Muscle of leg (tissue), 16 donors: ENCODE measurements at places on chromosomes 4 and X. TPM values are rescaled to one million over a fixed set of nuclear protein-coding genes. Genes with fewer than 3 reads are reported as not detected.
A peak's percentile ranks its signal among the peaks of the same experiment; 100 is the strongest.

- DNase-seq, result no peak
- H3K4me1 ChIP-seq, result peaks cover 14% of the 10 kb centered on the region
- peaks cover 15% of the 10 kb centered on the region for H3K27me3 ChIP-seq
- H3K36me3 ChIP-seq, result peaks cover 29% of the 10 kb centered on the region
These were observed 27.3 kb downstream of the OFD1 start for GRCh38 chrX:13761606-13762414.

The MAGED4B gene
- 30.1 TPM for total RNA-seq

GRCh38 chr4:98510757-98511517, 147.5 kb downstream of the TSPAN5 start:
- DNase-seq, result peak; percentile 96
- peak overlapping the region; percentile 87 for H3K27ac ChIP-seq
- no peaks in the 10 kb centered on the region for H3K27me3 ChIP-seq
- H3K4me3 ChIP-seq, result no peak overlapping the region

The VGLL1 gene
- total RNA-seq, result 0.09 TPM

- no peak overlapping the region for H3K27ac ChIP-seq
- peaks cover 18% of the 10 kb centered on the region for H3K4me1 ChIP-seq
- DNase-seq, result no peak
- no peak overlapping the region for H3K4me3 ChIP-seq
- H3K27me3 ChIP-seq, result no peaks in the 10 kb centered on the region
These were observed 56.7 kb downstream of the FNIP2 start for GRCh38 chr4:158825433-158826036.

- H3K27me3 ChIP-seq, result peaks cover 4% of the 10 kb centered on the region
- no peak overlapping the region for H3K27ac ChIP-seq
- peak; percentile 89 for DNase-seq
These were observed 132.8 kb upstream of the FUNDC1 start for GRCh38 chrX:44675362-44676024.

DNA sequence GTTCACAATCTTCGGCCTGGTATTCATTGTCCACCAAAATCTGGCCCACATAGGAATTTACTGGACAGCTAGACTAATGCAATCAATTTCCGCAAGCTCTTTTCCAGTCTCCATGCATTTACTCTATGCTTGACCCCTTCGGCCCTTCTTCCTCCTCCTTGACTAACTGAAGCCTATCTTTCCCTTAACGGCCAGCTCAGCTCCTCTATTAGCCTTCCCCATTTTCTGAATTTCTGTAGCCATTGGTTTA, 1.2 kb upstream of the PHKA2 start:
- no peak for DNase-seq
- peaks cover 3% of the 10 kb centered on the region for H3K36me3 ChIP-seq
- H3K27ac ChIP-seq, result peak overlapping the region; percentile 87

DNA sequence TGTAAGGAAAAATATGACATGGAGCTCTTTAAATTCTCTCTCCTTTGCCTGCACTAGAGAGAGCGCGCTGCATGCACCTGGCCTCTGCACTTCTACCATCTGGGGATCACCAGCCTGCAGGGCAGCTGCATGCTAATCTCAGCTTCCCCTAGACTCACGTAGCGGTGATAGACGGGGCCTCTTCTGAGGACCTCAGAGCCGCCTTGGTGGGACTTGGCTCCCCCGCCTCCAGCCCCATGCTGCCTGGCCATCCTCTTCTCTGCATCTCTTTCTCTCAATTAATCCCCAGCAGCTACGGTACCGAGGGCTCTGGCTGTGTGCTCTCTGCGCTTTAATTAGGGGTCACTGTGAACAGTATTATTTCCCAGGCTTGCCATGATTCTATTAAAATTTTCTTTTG, 52.8 kb upstream of the PSAPL1 start:
- no peak overlapping the region for H3K27ac ChIP-seq
- no peak overlapping the region for H3K4me3 ChIP-seq
- peaks cover 2% of the 10 kb centered on the region for H3K4me1 ChIP-seq
- no peaks in the 10 kb centered on the region for H3K36me3 ChIP-seq

GRCh38 chrX:68710870-68711576, 63.6 kb downstream of the STARD8 start:
- peaks cover 30% of the 10 kb centered on the region for H3K27me3 ChIP-seq
- H3K4me3 ChIP-seq, result no peak overlapping the region
- DNase-seq, result peak; percentile 39
- H3K36me3 ChIP-seq, result peaks cover 18% of the 10 kb centered on the region
- H3K27ac ChIP-seq, result no peak overlapping the region
- H3K4me1 ChIP-seq, result peaks cover 20% of the 10 kb centered on the region

DNA sequence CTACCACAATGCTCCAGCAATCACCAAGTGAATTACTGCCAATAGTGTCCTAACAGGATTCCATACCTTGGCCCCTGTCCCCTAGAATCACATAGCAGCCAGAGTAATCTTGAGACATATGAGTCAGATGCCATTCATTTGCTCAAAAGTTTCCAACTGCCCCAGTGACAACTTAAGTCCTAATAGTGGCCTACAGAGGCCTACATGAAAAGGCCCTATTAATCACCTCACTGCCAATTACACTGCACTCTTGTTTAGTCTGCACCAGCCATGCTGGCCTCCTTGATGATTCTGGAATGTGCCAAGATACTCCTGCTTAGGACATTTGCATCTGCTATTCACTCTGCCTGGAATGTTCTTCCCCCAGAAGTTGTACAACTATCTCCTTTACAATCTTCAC, 130.7 kb downstream of the NR3C2 start:
- peaks cover 6% of the 10 kb centered on the region for H3K4me1 ChIP-seq
- no peaks in the 10 kb centered on the region for H3K27me3 ChIP-seq
- no peak for DNase-seq
- H3K4me3 ChIP-seq, result no peak overlapping the region

DNA sequence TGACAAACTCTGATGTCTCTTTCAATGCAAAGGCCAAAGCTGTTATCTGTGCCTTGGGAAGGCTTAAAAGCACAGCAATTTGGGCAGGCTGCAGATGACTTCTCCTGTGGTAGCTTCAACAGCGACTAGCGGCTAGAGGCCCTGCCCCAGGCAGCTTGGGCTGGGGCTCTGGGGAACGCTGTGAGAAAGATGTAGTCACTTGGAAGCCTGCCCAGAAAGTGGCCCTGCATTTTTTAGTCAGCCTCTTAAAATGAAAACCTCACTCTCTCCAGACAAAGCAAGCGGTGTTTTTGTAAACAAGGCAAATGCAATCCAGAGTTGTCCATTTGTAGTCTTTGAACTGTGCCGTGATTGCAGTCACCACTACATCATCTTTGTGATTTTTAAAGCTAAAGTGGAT, 27.5 kb downstream of the PCYT1B start:
- DNase-seq, result peak; percentile 44
- H3K36me3 ChIP-seq, result no peaks in the 10 kb centered on the region
- H3K27ac ChIP-seq, result no peak overlapping the region
- H3K27me3 ChIP-seq, result peaks cover 10% of the 10 kb centered on the region
- H3K4me3 ChIP-seq, result no peak overlapping the region

- no peak overlapping the region for H3K4me3 ChIP-seq
- no peaks in the 10 kb centered on the region for H3K36me3 ChIP-seq
- no peak for DNase-seq
- H3K27ac ChIP-seq, result no peak overlapping the region
- H3K27me3 ChIP-seq, result peaks cover 96% of the 10 kb centered on the region
- H3K4me1 ChIP-seq, result peaks cover 14% of the 10 kb centered on the region
These were observed 12.9 kb downstream of the HMX1 start for GRCh38 chr4:8858701-8859210.

GRCh38 chr4:41216294-41217019, 2.1 kb upstream of the APBB2 start:
- DNase-seq, result peak; percentile 86
- no peaks in the 10 kb centered on the region for H3K36me3 ChIP-seq
- H3K4me3 ChIP-seq, result peak overlapping the region; percentile 85
- peaks cover 5% of the 10 kb centered on the region for H3K27me3 ChIP-seq

The CNGA1 gene
- total RNA-seq, result 0.35 TPM

The FAM3A gene
- total RNA-seq, result 19.1 TPM

- no peak overlapping the region for H3K4me3 ChIP-seq
- H3K27ac ChIP-seq, result no peak overlapping the region
- DNase-seq, result no peak
- H3K4me1 ChIP-seq, result no peaks in the 10 kb centered on the region
These were observed 100.2 kb downstream of the FIP1L1 start for GRCh38 chr4:53477636-53478035.

- no peak overlapping the region for H3K4me3 ChIP-seq
- H3K36me3 ChIP-seq, result no peaks in the 10 kb centered on the region
- peaks cover 3% of the 10 kb centered on the region for H3K27me3 ChIP-seq
- no peaks in the 10 kb centered on the region for H3K4me1 ChIP-seq
These were observed 314.2 kb upstream of the IGFBP7 start for GRCh38 chr4:57424232-57424897.

The GPR101 gene
- total RNA-seq, result not detected

DNA sequence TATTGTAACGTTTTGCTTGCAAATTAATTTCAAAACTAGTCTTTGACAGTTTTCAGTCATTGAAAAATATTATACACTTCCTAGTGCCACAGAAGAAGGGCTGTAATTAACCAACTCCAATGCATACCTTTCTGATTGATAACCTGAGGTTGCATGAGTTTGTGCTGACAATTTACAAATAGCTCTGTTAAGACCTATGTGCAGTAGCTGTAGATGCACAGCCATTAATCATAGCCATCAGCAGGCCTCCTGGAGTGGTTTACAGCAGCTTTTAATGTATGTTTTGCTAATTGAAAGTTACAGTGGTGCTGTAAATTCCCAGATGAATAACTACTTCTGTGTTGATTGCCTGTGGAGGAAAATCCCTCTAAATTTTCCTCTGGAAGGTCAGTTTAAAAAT, 758.1 kb downstream of the SH3BGRL start:
- no peak overlapping the region for H3K4me3 ChIP-seq
- no peak overlapping the region for H3K27ac ChIP-seq
- no peaks in the 10 kb centered on the region for H3K4me1 ChIP-seq
- H3K36me3 ChIP-seq, result no peaks in the 10 kb centered on the region
- DNase-seq, result no peak

- H3K4me3 ChIP-seq, result no peak overlapping the region
- H3K36me3 ChIP-seq, result no peaks in the 10 kb centered on the region
- no peak for DNase-seq
These were observed 321.7 kb downstream of the PCDH7 start for GRCh38 chr4:31041853-31042252.

The BBS12 gene
- total RNA-seq, result 3.9 TPM

DNA sequence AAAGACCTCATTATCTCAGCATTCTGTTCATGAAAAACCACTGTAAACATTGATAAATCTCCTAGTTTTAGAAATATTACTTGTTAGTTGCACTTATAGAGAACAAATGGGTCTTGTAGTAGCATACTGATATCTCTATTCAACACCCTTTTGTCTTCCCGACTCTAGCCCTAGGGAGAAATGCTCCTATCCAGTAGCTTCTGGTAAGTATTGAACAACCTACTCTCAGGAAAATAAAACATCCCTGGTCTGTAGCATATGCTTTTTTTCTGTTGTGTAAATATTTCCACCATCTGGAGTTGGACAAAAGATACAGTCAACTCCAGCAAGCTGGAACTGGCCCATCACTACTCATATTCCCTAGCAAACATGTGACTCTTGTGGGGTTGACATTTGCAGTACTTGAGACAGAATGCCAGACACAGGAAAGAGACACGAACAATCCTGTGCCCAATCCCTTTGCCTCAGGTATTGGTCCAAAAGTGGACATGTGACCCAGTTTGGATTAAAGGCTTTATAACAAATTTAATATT, 188.2 kb downstream of the GC start:
- H3K27me3 ChIP-seq, result no peaks in the 10 kb centered on the region
- H3K4me3 ChIP-seq, result no peak overlapping the region
- no peaks in the 10 kb centered on the region for H3K36me3 ChIP-seq
- H3K4me1 ChIP-seq, result no peaks in the 10 kb centered on the region
- no peak overlapping the region for H3K27ac ChIP-seq

- no peak for DNase-seq
- no peaks in the 10 kb centered on the region for H3K36me3 ChIP-seq
- no peak overlapping the region for H3K27ac ChIP-seq
These were observed 6.8 kb upstream of the OCIAD2 start for GRCh38 chr4:48913346-48913745.
